ENCODE measurements at places on chromosomes 1 and 21.

DNA sequence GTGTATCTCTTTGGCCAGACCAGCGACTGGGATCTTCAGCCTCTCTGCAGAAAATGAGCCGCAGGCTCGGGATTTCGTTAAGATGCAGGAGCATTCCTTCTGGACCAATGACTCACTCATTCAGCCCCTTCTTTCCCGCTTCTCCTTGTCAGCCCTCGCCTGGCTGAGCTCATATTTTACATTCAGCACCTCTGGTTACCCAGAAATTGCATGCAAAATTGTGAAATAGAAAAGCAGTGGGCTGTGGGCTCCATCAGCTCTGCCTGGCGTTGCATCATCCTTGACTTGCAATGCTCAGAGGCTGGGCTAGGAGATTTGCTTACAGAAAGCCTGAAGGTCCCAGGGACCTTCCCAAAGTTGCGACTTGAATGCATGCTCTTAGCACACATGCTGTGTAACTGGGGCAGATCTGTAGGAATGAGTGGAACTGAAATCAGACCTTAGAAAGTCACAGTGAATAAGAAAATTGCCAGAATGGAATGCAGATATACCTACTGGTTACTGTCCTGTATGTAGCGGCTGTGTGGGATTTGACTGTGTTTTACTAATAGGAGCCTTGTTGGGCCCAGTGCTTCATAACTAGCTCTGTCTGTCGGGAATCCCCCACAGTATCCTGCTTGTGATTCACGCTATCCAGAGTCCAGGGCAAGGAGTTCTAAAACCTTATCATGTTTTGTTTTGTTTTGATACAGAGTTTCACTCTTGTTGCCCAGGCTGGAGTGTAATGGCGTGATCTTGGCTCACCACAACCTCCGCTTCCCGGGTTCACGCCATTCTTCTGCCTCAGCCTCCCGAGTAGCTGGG lies 444.8 kb downstream of the KIF26B start:
- no peak for DNase-seq

GRCh38 chr1:77536813-77537212 lies 145.6 kb downstream of the ZZZ3 start:
- DNase-seq = no peak

DNA sequence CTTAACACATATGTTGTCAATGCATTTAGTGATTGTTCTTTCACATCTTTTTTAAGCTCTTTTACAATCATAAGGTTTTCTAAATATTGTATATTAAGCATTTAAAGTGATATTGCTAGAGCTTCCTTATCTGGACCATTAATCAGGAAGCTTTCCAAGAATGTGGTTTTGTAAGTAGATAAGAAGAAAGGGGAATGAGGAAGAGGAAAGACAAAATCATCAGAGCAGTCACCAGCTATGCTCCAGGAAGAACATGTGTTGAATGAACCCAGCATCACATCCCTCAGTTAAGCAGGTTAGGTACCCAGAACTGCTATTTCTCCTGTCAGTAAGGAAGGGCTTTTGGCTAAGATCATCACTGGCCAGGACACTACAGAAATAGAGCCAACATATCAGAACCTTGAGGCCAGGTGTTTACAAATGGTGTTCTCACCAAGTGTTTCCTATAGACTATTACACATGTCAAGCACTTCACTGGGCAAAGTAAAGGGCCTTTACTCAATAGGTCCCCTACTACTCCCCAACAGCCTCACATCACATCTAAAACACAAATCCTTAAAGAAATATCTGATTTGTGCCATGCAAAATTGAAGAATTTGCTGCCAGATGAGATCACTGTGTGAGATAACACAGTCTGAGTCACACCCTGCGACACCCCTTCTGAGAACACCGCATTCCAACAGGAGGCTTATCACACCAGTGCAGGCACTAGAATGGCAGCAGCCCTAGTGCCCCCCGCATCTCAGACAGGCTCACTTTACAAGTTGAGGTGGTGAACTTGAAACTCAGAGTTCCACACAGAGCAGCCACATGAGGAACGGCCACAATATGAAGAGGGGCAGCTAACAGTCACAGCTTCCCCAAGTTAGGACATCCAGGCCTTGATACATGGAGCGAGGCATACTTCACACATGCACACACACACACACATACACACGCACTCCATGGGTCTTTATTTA lies 1.8 kb upstream of the SPRR2A start:
- no peak for DNase-seq

DNA sequence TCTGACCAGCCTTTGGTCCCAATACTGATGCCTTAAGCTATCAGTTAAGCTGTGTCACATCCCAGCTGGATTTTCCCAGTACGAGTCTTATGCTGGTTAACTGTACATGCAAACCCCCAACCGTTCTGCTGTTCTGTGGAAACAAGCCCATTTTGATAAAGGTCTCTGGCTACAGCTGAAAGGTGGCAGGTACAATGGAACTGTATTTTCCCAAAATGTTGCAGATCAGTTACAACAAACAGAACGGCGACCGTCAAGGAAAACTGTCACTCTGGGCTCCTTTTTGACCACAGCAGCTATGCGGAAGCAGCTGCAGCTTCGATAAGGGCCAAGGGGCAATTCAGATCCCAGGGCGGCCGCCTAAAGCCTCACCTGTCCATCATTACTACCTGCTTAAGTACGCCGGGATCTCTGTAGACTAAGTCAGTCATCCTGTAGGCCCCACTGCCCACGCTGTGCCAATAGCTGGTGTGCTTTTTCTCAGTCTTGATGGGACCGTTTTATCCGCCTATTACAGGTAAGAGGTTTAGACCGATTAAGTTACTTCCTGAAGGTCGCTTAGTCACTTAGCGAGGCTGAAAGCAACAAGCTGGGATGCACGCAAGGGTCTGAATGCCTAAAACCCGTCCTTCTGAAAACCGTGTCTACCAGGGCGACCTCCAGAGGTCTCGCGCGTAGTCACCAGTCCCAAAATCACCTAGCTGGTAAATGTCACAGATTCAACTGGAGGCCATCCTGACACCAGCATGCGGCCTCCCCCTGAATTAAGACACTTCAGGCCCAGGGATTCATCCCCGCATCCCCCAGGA lies 11.1 kb upstream of the RAB42 start:
- DNase-seq = peak; percentile 74

DNA sequence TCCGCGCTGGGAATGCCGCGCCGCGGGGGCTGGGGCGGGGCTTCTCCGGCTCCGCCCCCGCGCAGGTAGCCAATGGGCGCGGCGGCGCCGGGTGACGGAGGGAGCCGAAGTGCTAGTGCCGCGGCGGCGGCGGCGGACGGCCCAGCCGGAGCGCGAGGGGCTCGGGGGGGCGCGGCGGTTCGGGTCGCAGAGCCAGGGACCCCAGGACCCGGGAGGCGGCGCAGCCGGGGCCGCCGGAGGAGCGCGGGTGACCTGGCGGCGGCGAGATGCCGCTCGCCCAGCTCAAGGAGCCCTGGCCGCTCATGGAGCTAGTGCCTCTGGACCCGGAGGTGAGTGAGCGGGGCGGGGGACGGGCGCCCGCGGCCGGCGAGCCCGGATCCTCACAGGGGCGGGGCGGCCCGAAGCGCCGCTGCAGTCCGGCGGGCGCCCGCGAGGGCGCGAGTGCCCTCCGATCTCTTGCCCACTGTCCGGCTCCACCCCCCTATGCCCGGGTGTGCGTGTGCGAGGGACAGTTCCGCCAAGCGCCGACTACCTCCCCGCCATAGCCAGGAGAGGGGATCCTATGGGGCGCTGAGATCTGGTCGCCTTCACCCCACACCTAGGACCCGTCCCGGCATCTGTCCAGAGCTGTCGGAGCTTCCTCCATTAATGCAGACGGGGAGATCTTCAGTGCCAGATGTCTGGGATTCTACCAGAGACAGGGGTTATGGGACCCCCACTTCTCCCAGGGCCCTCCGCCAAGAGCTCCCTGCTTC lies at the start of gene RPS6KA1:
Gene RPS6KA1, plus strand, starts transcription at position 107 of the 755 bp plus-strand sequence. Its CDS starts 160 bp downstream, at position 267.
- peak; percentile 35 for DNase-seq

DNA sequence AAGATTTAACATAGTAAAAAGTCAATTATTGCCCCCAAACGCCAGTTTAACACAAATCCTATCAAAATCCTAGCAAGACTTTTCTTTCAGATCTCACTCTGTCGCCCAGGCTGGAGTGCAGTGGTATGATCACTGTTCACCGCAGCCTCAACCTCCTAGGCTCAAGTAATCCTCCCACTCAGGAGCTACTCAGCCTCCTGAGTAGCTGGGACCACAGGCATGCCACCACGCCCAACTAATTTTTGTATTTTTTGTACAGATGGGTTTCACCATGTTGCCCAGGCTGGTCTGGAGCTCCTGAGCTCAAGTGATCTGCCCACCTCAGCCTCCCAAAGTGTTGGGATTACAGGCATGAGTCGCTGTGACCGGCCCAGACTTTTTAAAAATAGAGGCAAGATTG lies 4.8 kb downstream of the SNIP1 start:
- DNase-seq = no peak

GRCh38 chr1:21255284-21255942 lies 34.9 kb downstream of the ECE1 start:
- DNase-seq = peak; percentile 53

GRCh38 chr1:76921590-76921989 lies 54.3 kb downstream of the ST6GALNAC5 start:
- no peak for DNase-seq

GRCh38 chr1:172390683-172391551 lies 29.6 kb upstream of the C1orf105 start:
- no peak for DNase-seq
